Kidney tubule cell (primary cell): ENCODE measurements at places on chromosomes 11 and 22.
A peak's percentile ranks its signal among the peaks of the same experiment; 100 is the strongest.

DNA sequence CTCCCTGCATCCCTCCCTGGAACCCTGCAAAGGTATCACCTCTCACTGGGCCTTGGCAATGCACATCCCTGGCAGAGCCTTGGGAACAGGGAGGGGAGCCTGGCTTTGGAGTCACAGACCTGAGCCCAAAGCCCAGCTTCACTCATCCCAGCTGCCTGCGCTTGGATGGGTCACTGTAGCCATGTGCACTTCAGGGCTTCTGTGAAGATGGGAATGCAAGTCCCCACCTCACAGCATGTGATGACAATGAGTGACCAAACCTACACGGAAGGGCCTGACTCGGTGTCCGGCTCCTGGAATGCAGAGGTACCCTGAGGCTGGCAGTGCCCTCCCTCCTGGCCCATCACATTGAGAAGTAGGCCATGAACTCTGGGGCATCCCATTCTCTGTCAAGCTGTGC is 22.8 kb upstream of the BAIAP2L2 start:
- no peak for DNase-seq

GRCh38 chr11:202490-202889 is 4.7 kb downstream of the BET1L start:
- no peak for DNase-seq

DNA sequence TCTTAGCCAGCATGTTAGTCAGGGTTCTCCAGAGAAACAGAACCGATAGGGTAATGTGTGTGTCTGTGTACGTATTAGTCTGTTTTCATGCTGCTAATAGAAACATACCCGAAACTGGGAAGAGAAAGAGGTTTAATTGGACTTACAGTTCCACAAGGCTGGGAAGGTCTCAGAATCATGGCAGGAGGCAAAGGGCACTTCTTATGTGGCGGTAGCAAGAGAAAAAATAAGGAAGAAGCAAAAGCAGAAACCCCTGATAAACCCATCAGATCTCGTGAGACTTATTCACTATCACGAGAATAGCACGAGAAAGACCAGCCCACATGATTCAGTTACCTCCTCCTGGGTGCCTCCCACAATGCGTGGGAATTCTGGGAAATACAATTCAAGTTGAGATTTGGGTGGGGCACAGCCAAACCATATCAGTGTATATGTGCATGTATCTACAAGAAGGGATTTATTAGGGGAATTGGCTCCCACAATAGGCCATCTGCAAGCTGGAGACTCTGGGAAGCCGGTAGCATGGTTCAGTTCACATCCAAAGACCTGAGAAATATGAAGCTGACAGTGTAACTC is 173.7 kb upstream of the NECTIN1 start:
- no peak for DNase-seq

DNA sequence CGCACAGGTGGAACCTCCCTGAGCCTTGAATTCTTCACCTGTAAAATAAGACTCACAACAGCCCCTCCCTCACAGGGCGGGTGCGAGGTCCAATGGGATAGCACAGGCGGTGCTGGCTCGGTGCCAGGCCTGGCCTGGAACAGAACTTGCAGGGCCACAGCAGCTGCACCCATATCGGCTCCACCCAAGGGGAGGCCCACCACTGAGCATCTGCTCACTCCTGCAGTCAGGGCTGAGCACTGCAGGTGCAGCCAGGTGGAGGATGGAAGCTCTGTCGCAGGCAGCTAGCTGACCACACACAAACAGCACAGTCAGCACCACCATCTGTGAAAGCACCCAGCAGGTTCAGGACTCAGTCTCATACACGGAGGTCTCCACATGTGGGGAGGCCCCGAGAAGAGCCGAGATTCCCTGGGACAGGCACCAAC is 19.6 kb downstream of the VPS37C start:
- DNase-seq = peak; percentile 22

- no peak for DNase-seq
Observed at GRCh38 chr11:67441731-67442351, 1.4 kb downstream of the CORO1B start.

GRCh38 chr22:49491726-49492125 is 335.9 kb downstream of the BRD1 start:
- no peak for DNase-seq

GRCh38 chr11:8267280-8267679 is 3.6 kb upstream of the LMO1 start:
- no peak for DNase-seq

GRCh38 chr11:33307984-33308383 is 50.8 kb downstream of the HIPK3 start:
- DNase-seq = no peak

GRCh38 chr11:83956119-83956697 is 670.0 kb upstream of the CCDC90B start:
- DNase-seq = no peak
